ENCODE measurements at places on chromosomes 3 and 15.

GRCh38 chr3:178685591-178685906 lies 149.3 kb downstream of the KCNMB2 start:
- DNase-seq, result no peak

- DNase-seq, result no peak
Measured at GRCh38 chr3:27993051-27993450, 248.4 kb upstream of the CMC1 start.

DNA sequence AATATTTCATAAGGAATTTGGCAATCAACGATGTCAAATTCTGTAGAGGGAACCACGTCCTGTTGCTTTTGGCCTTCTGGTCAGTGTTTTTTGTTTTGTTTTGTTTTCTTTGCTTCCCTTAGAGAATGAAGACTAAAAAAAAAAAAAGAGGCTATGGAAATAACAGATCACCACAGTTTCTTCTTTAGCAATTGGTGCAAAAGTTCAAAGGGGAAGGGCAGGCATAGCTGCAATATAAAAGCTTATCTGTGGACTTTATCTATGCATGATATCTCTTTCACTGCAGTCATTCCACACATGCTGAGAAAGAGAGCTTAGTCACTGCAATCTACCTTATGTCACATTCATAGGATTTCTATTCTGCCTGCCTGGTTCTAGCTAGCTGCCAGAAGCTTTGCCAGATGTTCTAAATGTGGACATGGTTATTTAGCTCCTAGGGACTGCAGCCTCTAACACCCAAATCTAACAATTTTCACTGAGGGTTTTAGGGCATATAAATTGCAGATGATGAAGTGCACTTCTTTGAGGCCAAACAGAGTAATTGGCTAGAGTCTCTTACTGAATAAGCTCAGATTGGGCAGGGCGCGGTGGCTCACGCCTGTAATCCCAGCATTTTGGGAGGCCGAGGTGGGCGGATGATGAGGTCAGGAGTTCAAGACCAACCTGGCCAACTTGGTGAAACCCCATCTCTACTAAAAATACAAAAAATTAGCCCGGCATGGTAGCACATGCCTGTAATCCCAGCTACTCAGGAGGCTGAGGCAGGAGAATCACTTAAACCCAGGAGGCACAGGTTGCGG lies 637.2 kb downstream of the NTRK3 start:
- DNase-seq, result no peak

- no peak for DNase-seq
Measured at GRCh38 chr3:37536840-37537239, 324.8 kb upstream of the CTDSPL start.

GRCh38 chr3:136658946-136659682 lies 93.1 kb downstream of the STAG1 start:
- no peak for DNase-seq

GRCh38 chr3:10442151-10442795 lies 63.1 kb downstream of the ATP2B2 start:
- DNase-seq, result no peak

DNA sequence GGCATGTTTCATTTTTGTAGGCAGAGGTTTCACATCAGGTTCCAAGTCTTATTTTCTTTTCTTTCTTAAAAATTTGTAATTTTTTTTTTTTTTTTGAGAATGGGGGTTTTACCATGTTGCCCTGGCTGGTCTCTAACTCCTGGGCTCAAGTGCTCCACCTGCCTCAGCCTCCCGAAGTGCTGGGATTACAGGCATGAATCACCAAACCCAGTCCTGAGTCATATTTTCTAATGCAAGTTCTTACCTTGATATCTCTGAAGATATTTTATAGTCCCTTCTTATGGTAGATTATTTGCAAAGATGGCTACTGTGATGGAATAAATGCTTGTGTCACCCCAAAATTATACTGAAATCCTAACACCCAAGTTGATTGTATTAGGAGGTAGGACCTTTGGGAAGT lies 63.8 kb downstream of the SLC9A9 start:
- DNase-seq, result no peak

DNA sequence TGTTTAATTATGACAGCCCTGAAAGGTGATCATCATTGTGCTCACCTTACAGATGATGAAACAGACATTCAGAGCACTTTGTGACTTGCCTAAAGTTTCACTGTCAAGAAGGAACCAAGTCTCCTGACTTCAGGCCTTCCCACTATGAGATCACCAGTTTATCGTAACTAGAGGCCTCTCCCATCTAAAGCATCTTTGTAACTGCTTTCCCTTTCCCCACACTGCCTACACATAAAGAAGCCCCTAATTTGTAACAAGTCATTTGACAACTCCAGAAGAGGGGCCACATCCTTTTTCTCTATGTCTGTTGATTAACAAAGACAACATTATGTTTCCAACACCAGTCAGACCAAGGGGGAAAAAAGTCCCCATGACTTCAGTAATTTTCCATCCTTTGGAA lies 1.1 kb downstream of the KLHL6 start:
- no peak for DNase-seq

GRCh38 chr3:150737874-150738679 lies 24.9 kb downstream of the SIAH2 start:
- no peak for DNase-seq

DNA sequence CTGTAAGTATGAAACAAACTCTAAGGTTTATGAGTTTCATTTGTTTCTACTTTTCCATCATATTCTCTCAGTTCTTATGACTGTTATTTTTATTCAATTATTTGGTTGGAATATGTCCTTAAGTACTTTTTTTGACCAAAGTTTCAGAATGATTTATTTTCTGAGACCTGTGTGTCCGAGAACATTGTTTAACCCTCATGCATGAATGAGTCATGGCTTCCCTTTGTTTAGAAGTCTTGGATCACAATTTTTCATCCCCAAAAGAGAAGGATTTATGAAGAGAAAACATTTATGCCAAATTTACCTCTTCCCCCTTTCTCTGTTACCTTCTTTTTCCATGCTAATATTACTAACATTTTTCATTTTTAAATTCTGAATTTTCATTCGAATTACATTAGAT lies 518.0 kb upstream of the NR2F2 start:
- no peak for DNase-seq

- no peak for DNase-seq
Measured at GRCh38 chr3:65666448-65667091, 372.1 kb downstream of the MAGI1 start.

- no peak for DNase-seq
Measured at GRCh38 chr3:72550582-72551262, 297.5 kb downstream of the SHQ1 start.

- DNase-seq, result no peak
Measured at GRCh38 chr3:157311633-157312375, 124.8 kb upstream of the PTX3 start.

- DNase-seq, result no peak
Measured at GRCh38 chr3:177758126-177758525, 560.8 kb upstream of the TBL1XR1 start.

- no peak for DNase-seq
Measured at GRCh38 chr15:99957642-99958013, 224.4 kb upstream of the LYSMD4 start.

- DNase-seq, result no peak
Measured at GRCh38 chr3:112781599-112781998, 65.1 kb downstream of the CD200R1L start.

- DNase-seq, result no peak
Measured at GRCh38 chr3:111548092-111548491, 6.1 kb downstream of the CD96 start.

DNA sequence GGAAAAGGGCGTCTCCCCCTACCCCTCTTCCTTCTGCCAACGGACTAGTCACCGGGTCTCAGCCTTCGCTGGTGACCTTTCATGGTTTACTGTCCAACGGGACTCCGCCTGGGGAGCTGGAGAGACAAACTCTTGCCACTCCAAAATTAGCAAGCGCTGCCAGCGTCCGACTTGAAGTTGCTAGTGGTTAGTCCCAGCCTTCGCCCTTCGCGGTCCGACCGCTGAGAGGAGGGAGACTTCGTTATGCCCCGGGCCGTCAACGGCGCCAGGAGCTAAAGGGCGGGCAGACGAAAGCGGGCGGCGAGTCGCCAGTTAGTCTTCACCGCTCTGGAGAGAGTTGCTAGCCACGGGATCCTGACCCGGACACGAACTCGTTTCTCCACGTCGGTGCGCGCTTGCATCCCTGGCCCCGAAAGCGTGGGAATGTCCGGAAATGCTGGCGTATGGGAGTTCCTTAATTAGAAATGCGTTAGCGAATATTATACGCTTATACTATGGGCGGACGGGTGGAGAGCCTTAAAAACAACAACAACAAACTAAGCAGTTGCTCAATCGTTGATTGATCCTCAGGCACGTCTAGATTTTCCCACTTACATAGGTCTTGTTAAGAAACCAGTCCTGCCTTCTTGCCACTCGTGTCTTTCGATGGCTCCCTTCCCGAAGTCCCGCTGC lies 716 bp downstream of the SMC4 start:
- DNase-seq, result peak; percentile 51

DNA sequence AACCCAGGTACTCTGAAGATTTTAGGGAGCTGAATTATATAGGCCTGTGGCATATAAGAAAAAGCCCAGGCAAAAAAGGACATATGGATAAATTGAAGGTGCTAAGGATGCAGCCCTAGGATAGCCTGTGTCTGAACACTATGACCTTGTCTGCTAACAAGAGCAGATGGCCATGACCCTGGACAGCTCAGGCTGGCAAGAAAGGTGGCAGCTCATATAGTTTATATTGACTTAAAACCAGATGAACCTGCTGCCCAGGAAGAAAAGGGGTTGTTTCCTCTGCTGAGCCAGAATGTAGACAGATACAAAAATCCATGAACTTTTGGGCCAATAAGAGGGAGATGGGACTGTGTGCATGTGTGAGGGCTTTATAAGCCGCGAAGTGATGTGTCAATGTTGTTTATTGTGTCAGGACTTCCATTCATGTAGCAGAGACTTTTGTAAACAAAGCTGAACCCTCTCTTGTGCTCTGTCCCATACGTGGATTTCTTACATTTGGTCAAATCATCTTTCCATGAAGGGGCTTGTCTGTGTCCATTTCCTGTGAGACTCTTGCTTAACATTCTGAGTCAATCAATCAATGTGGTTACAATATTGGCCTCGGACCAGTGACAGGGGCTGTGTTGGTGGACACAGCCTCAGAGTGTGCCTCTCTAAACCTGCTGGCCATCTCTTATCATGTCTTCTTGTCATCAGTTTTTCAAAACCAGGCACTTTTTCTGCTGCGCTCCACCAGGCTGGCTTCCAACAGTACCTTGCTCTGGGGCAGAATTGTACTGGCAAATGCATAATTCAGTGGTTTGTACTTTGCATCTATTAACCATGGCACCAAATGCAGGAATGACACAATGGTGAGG lies 321.2 kb downstream of the WDR72 start:
- DNase-seq, result no peak

- DNase-seq, result no peak
Measured at GRCh38 chr3:188841906-188842305, 329.9 kb upstream of the TPRG1 start.

DNA sequence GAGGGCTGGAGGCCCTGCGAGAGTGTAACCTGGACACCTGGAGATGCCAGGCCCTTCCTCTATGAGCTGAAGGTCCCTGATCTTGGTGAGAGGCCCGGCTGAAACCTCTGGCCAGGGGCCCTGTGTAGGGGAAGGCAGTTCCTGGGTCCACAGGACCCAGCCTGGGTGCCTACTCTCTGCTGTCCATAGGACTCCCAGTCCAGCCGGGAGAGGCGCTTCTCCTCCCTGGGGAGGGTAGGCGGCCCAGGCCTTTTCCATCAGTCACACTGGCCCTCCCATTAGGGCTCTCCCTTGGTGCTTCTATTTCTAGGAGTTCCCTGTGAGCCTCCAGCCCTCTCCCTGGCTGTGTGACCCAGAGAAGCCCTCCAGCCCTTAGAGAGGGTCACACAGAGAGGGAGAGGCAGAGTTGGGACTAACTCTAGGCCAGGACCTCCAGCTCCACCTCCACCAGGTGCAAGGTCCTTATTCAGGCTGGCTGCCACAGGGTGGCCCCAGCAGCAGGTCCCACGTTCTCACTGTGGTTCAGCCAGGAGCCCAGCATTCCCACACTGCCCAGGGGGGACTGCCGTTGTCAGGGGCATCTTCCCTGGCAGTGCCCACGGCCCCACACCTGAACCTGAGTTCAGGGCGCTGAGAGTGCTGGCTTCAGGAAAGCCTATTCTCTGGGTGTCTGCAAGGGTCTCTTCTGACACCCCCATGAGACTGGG lies 146.8 kb downstream of the SMAD6 start:
- no peak for DNase-seq

GRCh38 chr3:45064512-45065372 lies 38.6 kb downstream of the CLEC3B start:
- DNase-seq, result no peak

GRCh38 chr15:76576523-76577279 lies 240.1 kb downstream of the ISL2 start:
- DNase-seq, result no peak

DNA sequence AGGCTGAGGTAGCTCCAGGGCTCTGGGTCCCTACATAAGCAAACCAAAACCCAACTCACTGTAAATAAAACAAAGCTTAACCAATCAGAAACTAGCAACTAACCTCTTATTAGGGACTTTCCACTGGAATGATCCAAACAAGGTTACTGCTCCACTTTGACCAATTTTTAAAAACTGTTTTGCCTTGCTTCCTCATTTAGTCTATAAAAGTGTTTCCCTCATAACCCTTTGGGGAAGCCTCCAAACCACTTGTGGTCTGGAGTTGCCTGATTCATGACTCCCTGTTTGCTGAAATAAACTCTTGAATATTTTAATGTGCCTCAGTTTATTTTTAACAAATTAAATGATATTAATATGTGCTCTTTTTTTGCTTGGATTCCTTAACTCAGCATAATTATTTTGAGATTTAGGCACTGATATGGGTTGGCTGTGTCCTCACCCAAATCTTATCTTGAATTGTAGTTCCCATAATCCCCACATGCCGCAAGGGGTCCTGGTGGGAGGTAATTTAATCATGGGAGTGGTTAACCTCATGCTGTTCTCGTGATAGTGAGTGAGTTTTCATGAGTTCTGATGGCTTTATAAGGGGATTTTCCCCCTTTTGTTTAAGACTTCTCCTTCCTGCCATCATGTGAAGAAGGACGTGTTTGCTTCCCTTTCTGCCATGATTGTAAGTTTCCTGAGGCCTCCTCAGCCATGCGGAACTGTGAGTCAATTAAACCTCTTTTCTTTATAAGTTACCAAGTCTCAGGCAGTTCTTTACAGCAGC lies 90.6 kb downstream of the CD200R1L start:
- no peak for DNase-seq

GRCh38 chr3:147210676-147211075 lies 195.7 kb downstream of the ZIC4 start:
- no peak for DNase-seq

- no peak for DNase-seq
Measured at GRCh38 chr3:104514776-104515175, 851.9 kb upstream of the ALCAM start.

DNA sequence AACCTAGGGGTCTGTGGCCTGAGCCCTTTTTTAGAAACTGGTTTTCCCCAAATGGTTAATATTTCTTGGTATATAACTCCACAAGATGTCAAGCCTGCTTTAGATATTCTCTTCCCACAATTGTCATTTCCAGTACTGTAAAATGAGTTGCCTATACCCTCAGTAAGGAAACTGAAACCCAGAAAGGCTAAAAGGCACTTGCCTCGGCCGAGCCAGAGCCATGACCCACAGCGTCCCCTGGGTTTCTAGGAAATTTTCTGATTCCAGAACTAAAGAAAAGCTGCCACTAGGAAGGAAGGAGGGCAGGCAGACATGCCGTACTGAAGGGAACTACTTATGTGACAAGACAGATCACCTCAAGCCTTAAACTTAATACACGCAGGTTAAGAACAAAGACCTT lies 59.1 kb downstream of the ATP8B4 start:
- DNase-seq, result no peak

GRCh38 chr3:126053949-126054569 lies 29.9 kb downstream of the SLC41A3 start:
- no peak for DNase-seq
